GM13977 (cell line): ENCODE measurements at places on chromosomes 13 and 19.

GRCh38 chr13:97512732-97513131, 78.8 kb downstream of the RAP2A start:
- DNase-seq: no peak

GRCh38 chr19:29878973-29879654, 62.9 kb upstream of the URI1 start:
- DNase-seq: peak; percentile 38

- DNase-seq: no peak
Measured at GRCh38 chr13:99033814-99034213, 56.0 kb upstream of the DOCK9 start.

DNA sequence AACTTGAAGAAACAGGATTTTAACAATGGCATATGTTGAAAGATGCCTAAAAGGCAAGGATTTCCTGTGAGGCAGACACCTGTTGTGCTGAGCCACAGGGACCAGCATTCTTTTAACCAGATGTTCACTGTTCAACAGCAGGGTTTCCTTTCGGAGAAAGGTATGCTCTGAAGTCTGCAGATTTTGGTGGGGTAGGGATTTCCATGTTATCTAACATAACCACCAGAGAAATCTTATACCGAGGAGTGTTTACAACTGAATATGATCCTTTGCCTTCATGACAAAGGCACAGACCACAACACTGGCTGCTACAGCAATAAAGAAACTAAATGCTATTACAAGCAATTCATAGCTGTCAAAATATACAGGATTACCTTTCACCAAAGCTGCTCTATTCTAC, 48.1 kb downstream of the MPHOSPH8 start:
- no peak for DNase-seq

DNA sequence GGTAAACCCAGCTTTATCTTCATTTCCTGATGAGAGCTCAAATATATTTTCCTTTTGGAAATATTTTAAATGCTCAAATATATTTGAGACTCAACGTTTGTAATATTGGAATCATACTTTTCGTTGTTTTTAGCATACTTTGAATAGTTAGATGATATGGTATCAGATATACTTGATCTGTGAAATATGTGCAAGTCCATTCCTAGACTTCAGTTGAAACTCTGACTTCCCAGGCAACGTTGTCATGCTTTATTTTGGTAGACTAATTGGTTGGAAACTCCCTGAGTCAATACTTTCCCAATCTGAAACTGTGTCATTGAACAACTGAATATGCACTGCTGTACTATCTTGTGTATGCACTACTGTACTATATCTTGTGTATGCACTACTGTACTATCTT, 378.5 kb downstream of the MYO16 start:
- DNase-seq: no peak

DNA sequence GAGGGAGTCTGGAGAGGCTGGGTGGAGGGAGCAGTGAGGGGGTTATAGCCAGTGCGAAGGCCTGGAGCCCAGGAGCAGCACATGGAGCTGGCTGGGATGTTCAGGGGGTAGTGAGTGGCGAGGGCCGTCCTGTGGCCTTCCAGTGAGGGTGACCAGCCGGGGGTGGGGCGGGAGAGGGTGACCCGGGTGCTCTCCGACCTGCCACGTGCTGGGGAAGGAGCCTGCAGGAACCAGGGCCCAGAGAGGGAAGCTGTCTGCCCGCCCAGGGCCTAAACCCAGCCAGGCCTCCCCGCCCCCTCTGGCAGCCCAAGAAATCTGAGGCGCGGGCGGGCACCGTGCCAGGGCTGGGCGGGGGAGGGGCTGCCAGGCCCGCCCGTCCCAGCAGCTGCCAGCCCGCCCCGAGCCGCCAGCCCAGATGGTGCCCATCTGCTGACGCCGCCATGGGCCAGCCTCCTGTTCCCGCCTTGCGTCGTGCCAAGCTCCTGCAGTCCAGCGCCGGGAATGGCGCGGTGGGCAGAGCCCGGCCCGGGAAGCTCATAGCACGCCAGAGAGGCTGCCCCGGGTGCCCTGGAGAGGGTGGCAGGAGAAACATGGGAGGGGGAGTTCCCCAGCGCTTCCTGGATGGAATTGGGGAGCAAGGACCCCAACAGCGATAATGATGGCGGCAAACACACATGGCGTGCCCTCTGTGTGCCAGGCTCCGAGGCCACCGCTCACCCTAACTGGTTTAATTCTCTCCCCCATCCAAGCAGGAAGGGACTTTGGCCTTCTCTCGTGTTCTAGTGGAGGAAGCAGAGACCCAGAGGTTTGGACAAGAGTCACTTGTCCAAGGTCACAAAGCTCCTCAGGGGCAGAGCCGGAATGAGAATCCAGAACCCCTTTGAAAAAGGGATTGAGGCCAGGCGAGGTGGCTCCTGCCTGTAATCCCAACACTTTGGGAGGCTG, 21.5 kb downstream of the NFIC start:
- DNase-seq: no peak
